ENCODE measurements at places on chromosomes 5 and 9. TPM values are rescaled to one million over a fixed set of nuclear protein-coding genes. Genes with fewer than 3 reads are reported as not detected.
A peak's percentile ranks its signal among the peaks of the same experiment; 100 is the strongest.

DNA sequence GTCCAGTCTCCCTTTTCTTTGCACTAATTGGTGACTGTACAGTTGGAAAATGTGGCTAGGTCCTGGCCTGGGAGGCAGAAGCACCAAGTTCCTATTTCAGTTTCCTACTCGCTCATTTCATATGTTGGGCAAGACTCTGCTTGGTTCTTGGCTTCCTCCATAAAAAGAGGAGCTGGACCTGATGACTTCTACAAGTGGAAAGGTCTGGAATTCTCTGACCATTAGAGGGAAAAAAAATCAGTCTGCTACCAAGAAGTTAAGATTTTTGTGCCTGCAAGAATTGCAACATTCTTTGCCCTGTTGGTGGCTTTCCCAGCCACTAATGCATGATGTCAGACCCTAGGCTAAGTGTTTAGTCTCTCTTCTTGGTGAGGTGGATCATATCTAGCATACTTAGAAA is 91.5 kb downstream of the WDR41 start:
- H3K27me3 ChIP-seq: no peaks in the 10 kb centered on the region
- no peak overlapping the region for H3K4me3 ChIP-seq

- peaks cover 14% of the 10 kb centered on the region for H3K4me1 ChIP-seq
- H3K27ac ChIP-seq: peak overlapping the region; percentile 65
- peak overlapping the region; percentile 99 for H3K4me3 ChIP-seq
- peak; percentile 35 for DNase-seq
Measured at GRCh38 chr9:110048976-110049698, 158.8 kb downstream of the C9orf152 start.

- peaks cover 15% of the 10 kb centered on the region for H3K4me1 ChIP-seq
- no peaks in the 10 kb centered on the region for H3K27me3 ChIP-seq
- DNase-seq: no peak
- no peaks in the 10 kb centered on the region for H3K36me3 ChIP-seq
- no peak overlapping the region for H3K4me3 ChIP-seq
- no peak overlapping the region for H3K27ac ChIP-seq
Measured at GRCh38 chr9:34653151-34654072, 1.4 kb downstream of the IL11RA start.

DNA sequence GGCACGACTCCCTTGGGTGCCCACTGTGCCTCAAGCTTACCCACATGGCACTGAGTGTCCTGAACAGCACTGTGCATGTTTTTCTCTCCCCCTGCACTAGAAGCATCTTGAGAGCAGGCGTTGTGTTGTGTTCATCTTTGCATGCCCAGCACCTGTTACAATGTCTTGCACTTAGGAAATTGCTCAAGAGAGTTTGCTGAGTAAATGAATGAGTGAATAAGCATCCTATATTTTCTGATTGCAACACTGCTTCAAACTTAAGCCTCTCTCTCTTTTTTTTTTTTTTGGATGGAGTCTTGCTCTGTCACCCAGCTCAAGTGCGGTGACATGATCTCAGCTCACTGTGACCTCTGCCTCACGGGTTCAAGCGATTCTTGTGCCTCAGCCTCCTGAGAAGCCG is 94.5 kb downstream of the LMNB1 start:
- H3K4me3 ChIP-seq: no peak overlapping the region
- no peaks in the 10 kb centered on the region for H3K36me3 ChIP-seq
- no peaks in the 10 kb centered on the region for H3K4me1 ChIP-seq

IL5 gene
- not detected for total RNA-seq

PTGER4 gene
- total RNA-seq: 48.5 TPM

MAML1 gene
- total RNA-seq: 17.9 TPM

LCN1 gene
- not detected for total RNA-seq
